ENCODE measurements at places on chromosomes 3 and 15. TPM values are rescaled to one million over a fixed set of nuclear protein-coding genes. Genes with fewer than 3 reads are reported as not detected.

Gene CLRN1
- not detected for total RNA-seq

GRCh38 chr15:74196175-74196574 is 6.4 kb downstream of the STRA6 start:
- peak; percentile 75 for DNase-seq

GRCh38 chr3:124916837-124917409 is 17.6 kb downstream of the MUC13 start:
- DNase-seq: peak; percentile 50

- no peak for DNase-seq
Observed at GRCh38 chr3:43348852-43349574, 62.7 kb downstream of the SNRK start.

DNA sequence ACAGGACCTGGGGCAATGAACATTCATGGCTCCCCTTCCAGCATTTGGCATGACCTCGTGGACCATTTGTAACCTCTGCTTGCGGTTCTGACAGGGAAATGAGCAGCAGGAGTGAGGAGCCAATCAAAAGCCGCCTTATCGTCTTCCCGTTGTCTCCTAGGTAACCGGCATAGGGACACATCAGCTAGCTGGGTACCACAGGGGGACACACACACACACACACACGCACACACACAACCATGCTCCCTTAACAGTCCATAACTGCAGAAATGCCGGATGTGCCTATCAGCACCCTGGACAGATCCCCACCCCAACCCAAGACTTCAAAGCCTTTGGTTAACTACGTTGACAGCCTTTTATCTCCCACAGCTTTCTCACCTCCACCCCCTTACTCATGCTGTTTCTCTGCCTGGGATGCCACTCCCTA is 53.4 kb upstream of the CCDC174 start:
- no peak for DNase-seq

DNA sequence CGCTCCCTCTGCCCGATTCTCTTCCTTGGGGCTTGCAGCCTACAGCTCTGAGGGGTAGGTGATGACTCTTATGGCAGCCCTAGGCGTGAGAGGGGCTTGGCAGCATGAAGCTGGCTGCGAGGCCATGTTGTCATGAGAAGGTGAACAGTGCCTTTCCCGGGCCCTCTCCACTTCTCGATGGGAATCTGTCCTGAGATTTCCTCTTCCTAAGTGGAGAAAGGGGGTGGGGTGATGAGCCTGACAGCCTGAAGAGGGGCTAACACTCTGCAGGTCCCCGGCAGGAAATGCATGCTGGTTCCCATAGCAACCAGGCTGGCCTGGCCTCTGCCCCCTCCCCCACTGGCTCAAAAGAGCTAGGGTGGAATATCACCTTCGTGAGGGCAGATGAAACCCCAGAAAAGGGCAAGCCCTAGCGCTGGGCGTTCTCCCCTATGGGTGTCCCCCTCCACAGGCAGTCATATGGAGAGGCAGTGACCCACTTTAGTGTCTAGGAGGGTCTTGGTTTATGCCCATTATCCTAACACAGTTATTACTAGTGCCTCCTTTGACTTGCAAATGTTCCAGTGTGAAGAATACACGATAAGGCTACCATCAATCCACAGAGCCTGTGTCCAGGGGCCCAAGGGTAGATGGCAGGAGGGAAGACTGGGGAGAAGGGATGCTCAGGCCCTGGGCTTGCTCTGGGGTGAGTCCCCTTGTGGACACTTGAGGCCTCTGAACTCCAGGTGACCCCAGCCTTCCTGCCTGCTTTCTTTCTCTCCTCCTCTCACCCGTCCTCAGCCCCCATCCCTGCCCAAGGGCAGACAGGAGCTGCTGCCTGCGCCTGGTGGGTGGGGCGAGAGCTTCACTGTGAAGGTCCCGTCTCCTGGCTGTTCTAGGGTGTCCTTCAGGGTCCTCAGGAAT is 13.2 kb downstream of the EPHB3 start:
- DNase-seq: no peak

Gene RARB
- total RNA-seq: 19.4 TPM

Measured in Right ventricle myocardium superior (tissue), 1 donor.